Kidney glomerular epithelial cell (primary cell): ENCODE measurements at places on chromosomes 7 and 10.

DNA sequence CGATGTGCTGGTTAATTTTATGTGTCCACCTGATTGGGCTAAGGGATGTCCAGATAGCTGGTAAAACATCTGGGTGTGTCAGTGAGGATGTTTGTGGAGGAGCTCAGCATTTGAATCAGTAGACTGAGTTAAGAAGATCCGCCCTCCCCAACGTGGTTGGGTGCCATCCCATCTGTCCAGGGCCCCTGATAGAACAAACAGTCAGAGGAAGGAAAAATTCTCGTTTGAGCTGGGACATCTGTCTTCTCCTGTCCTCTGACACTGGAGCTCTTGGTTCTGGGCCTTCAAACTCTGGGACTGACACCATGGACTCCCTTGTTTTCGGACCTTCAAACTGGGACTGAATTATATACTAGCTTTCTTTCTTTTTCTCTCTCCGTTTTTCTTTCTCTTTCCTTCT is 59.6 kb downstream of the CARD11 start:
- DNase-seq = no peak

DNA sequence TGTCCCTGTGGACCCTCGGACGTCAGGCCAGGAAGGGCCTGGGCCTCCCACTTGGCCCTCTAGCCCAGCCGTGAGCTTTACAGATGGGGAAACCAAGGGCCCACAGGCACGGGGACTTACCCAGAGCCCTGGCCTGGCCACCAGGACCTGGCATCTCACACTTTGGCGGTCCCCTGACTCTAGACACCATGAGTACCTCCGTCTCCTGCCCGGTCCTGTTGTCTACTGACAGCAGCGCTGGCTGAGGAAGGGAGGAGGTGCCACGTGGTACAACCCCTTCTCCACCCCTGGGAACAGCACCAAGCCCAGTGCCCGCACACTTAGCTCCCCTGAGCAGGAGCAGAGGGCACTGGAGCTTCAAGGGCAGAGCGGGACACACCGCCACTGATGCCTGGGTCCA is 26.1 kb downstream of the ADGRA1 start:
- DNase-seq = no peak

DNA sequence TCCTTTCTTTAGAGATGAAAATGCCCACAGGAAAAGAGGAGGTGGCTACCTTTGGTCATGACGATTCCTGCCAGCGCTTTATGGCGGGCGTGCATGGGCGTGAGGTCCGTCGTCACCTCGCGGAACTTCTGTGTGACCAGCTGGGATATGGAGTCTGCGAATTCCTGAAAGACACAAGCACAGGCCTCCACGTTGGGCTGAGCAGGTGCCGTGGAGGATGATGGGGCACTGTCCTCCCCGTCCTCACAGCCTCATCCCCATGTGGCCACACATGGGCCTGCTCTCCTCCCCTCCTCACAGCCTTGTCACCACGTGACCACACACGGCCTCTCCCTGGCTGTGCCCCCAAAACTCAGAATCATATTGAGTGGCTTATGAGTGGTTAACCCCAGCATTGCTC is 214.7 kb downstream of the WDR37 start:
- DNase-seq = no peak

DNA sequence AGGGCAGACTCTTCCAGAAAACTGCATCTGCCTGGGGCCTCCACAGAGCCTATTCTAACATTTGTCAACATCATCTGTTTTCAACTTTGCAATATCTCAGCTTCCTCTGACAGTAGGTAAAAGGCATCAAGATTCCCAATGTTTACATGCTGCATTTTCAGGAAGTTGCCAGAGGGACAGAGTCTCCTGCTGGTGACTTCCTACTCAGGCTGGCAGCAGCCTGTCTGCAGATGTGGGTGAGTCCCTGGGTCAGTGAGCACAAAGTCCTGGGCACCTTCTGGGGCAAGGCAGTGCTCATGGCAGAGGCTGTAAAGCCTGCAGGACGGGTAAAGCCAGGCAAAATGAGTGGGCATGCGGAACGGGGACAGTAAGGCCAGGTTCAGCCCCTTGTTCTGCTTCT is 69.4 kb downstream of the EBF3 start:
- DNase-seq = no peak

DNA sequence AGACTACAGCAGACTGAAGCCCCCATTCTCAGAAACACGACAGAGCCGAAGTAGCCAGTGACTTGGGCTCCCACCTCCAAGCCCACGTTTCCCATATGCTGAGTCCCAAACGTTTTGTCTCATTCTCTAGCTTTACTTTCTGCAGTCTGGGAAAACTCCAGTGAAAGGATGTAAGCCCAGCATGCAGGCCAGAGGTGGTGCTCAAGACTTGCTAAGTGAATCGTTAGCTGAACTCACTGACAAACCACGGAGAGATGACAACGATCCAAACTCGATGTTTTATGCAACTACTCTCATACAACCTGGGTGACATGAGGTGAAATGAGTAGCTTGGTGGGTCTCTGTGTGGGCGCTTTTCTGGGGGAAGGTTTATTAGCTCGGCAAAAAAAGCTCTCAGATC is 731.8 kb downstream of the SUGCT start:
- DNase-seq = no peak

GRCh38 chr10:124262234-124262865 is 156.4 kb downstream of the OAT start:
- no peak for DNase-seq

DNA sequence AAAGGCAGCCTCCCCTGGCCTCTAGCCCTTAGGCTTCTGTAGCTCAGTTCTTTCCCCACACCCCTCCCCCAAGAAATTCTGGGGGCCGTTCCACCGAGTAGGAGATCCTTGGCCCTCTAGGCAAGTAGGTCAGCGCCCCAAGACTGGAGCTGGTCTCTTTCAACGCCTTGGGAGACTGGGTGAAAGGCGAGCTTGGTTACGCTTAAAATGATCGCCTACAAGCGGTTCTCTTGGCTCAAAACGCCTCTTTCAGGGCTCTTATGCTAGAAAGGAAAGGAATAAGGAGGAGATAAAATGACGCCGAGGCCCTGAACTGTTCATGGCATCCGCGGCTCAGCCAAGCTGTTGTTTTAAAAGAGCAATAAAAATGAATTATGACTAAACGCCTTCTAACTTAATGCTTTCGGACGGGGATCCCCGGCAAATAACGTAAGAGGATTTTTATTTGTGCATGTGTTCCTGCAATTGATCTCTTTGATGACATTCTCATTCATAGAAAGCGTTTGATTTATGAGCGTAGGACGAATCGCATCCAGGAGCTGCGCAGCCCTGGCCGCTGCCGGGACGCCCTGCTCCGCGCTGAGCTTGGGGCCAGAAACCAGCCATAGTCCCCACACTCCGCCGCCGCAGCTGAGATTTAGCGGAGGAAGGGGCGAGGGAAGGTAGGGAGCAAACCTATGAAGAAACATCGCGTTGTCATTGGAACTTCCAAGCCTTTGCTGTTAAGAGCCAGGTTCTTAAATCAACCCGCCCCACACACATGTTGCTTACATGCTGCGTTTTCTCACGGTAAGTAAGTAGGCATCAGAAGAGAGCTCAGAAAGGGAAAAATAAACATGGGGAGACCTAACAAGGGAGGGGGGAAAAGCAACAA is 3.0 kb upstream of the HOXA1 start:
- DNase-seq = no peak

DNA sequence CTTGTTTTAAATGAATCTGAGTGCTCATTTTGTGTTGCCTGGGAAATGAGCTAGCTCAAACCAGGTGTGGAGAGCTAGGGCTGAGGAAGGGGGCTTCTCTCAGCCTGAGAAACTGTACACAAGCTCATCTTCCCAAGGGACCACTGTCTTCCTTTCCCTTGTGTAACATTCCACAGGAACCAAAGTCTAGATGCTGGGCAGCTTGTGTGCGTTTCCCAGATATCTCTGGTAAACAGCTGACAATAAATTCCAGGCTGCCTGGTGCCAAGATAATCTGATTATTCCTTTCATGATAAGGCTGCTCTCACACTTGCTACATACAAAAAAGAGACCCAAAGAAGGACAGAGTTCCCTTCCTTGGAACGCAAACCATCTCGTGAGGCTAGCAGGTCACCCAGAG is 33.1 kb upstream of the MKLN1 start:
- DNase-seq = no peak

DNA sequence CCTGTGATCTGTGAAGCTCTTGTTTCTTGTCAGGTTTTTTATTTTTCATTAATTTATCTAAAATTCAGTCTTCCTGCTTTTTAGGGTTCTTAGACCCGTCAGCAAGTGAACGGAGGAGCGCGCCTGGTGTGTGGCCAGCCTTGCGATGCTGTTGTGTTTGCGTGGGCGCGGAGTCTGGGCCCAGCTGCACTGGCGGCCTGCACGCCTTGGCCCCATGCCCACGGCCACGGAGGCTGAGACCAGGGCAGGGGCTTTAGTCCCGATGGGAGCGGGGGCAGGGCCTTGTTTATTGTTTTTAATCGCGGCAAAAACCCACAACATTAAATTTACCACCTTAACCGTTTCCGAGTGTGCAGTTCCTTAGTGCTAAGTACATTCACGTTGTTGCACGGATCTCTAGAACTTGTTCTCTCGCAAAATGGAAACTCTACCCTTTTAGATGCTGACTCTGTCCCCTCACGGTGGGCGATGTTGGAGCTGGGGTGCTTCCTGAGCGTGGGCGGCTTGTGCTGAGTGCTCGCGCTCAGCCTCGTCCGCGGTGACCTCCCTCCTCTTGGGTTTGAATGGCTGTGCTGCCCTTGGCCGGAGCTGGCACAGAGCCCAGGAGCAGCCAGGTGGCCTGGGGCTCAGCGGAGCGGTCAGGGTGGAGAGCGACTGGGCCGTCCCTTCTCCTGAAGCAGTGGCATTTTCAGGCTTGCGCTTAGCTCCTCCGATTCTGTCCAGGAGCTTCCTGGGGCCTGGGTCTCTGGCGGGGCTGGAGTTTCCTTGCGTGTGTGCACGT is 69.1 kb downstream of the INPP5A start:
- no peak for DNase-seq

DNA sequence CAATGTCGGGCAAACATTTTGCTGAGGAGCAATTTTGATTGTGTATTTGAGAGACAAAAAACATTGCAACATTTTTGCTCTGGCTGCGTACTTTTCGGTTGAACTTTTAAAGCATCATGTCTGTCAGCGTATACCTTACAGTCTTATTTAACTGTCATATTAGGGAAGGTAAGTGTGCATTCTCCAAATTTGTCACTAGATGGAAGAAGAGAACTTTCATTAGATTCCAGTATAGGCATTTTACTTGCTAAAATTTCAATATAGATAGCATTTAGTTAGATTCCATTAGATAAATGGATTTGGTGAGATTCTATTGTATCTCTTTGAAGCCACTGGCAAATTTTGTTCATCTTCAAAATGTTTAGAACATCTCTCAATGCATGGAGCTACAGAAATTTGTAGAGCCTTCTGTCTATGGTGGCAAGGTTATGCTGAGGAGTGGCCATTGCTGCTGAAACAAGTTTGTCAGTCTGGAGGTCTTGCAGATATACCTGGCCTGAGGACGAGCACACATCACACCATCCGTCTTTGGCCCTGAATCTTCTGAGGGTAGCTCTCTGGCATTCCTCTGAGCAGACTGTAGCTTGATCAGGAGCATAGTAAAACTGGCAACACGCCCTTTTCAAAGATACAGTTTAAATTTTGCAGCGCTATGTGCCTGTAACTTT is 437.5 kb upstream of the MBL2 start:
- peak; percentile 40 for DNase-seq

GRCh38 chr7:147296986-147297385 is 1180.4 kb downstream of the CNTNAP2 start:
- no peak for DNase-seq

- DNase-seq = peak; percentile 84
Measured at GRCh38 chr10:13787015-13787421, 200.3 kb downstream of the PRPF18 start.

GRCh38 chr10:98139431-98139830 is 5.0 kb downstream of the R3HCC1L start:
- no peak for DNase-seq
